ENCODE measurements at places on chromosomes 7 and 10.

GRCh38 chr10:112359606-112360307 lies 14.2 kb upstream of the ACSL5 start:
- DNase-seq = no peak

DNA sequence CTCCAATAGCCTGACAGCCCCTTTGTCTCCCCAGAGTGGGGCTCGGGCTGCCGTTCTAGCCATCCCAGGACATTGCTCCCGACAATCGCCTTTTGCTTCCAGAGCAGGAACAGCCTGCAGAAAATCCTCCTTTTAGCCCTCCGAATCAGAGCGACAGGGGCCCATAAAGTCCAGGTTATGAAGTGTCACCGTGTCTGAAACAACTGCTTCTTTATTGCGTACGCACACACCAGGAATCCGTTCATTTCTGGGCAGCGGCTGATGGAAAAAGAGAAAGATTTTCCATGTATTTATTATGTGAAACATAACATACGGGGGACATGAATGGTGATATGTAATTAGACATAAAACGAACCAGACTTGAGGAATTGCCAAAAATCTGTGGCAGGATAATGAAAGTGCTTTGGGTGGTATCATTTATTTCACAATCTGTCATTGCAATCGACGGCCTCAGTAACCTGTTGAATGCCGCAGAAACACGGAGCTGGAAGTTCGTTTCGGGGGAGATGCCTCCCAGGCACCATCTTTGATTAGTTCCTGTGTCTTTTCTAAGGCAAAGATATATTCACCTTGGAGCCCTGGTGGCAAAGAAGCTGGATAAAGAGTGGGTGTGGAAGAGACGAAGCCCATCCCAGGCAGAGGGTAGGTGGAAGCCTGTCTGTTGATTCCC lies 48.1 kb downstream of the FAM241B start:
- DNase-seq = no peak

GRCh38 chr10:128540128-128540762 lies 414.0 kb upstream of the MKI67 start:
- no peak for DNase-seq

GRCh38 chr10:47331491-47331890 lies 9.2 kb downstream of the GDF2 start:
- no peak for DNase-seq

- no peak for DNase-seq
These were observed 93.5 kb downstream of the WNT2 start for GRCh38 chr7:117229350-117229749.

DNA sequence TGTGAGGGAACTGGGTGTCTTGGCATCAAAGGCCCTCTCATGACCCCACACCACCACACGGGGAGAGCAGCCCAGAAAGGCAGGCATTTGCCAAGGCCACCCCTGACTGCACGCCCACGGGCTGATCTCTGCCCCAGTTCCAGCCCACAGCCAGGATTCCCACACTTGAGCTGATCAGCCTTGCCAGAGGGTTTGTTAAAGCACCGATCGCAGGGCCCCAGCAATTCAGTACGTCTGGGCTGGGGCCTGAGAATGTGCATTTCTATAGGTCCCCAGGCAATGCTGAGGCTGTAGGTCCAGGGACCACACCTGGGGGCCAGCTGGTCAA lies 103.9 kb downstream of the TNS3 start:
- DNase-seq = no peak

- DNase-seq = no peak
These were observed 143.8 kb downstream of the TES start for GRCh38 chr7:116354171-116354545.

DNA sequence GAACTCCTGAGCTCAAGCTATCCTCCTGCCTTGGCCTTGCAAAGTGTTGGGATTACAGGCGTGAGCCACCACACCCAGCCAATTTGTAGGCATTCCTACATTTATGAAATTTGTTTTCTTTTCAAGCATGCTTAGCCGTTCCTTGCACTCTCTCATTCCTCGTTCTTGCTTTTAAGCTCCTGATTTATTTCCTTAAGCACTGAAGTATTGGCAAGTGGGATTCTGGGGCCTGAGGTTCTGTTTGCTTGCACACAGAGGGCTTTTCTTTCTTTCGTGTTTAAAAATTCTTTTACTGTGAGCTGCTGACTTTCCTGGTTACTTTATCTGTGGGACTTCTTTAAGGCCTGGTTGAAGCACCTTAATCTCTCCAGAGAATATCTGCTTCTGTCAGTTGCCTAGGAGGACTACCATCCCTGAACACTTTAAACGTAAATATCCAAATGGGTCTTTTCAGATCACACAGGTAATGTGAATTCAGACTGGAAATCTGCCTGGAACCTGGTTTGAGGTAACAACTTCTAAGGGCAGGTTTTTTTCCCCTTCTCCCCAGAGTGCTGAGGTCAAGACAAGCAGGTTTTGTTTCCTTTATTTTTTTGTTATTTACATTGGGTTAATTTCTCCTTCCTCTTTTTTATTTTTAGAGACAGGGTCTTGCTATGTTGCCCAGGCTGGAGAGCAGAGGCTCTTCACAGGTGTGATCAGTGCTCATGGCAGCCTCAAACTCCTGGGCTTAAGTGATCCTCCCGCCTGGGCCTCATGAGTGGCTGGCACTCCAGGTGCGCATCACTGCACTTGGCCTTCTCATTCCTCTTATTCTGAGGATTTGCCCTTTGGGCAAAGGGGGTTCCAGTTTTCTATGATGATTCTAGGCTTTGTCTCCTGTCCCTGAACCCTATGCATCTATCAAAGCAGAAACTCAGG lies 102.9 kb downstream of the PFKFB3 start:
- no peak for DNase-seq

- DNase-seq = no peak
These were observed 131.9 kb downstream of the SRPK2 start for GRCh38 chr7:105256761-105257231.

DNA sequence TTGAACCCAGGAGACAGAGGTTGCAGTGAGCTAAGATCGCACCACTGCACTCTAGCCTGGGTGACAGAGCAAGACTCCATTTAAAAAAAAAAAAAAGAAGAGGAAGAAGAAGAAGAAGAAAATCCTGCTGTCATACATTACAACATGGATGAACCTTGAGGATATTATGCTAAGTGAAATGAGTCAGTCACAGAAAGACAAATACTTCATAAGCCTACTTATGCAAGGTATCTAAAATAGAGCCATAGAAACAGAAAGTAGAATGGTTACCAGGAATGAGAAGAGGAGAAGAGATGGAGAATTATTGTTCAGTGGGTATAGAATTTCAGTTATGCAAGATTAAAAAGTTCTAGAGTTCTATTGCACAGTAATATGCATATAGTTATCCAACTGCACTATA lies 466.5 kb downstream of the PLXNA4 start:
- no peak for DNase-seq

DNA sequence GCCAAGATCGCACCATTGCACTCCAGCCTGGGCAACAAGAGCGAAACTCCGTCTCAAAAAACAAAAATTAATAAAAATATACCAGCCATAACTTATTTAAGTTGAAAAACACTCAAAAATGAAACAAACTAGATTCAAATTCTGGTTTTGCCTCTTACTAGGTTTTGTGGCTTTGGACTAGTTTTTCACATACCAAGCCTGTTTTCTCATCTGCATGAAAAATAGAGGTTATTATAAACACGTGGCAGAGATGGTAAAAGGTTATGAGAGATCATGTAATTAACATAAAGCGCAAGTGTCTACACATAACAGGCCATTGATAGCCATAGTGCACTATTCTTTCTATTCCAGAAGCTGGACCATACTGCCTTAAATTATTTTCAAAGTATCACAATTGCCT lies 35.5 kb upstream of the CABCOCO1 start:
- no peak for DNase-seq

DNA sequence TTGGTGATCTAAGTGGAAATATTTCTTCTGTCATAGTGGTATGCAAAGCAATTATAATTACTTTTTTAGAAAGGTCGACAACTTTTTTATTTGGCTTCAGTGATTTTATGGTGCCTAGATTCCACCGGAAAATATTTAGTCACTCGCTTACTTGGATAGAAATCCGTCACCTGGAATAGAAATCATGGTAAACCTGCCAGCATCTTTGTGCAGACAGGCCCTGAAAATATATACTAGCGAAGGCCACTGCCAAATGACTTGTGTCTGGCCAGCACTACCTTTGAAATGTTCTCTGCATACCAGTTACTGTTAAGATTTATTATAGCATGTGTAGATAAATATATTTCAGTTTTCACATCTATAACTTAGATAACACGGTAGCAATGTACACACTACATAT lies 226.4 kb downstream of the AGMO start:
- DNase-seq = no peak

DNA sequence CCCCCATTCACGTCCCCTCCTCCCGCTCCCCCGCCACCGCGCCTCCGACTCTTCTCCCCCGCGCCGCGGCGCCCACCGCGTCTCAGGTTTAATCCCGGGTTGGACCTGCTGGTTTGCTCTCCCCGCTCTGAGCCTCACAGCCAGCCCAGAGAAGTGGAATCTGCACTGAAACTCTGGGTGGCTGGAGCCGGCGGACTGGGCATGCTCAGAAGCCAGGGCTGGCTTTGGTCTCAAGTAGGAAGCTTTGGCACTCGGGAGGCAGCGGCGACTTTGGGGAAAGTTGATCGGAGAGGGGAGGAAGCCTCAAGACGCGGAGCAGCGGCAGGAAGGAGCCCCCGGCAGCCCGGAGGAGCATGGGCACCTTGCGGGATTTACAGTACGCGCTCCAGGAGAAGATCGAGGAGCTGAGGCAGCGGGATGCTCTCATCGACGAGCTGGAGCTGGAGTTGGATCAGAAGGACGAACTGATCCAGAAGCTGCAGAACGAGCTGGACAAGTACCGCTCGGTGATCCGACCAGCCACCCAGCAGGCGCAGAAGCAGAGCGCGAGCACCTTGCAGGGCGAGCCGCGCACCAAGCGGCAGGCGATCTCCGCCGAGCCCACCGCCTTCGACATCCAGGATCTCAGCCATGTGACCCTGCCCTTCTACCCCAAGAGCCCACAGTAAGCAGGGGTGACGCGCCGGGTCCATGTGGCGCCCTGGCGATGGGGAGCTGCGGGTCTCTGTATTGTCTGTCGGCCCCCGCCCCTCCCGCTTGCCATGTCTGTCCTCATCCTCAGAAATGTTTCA lies at the start of gene PRKG1:
Gene PRKG1, plus strand, starts transcription at position 250 of the 791 bp plus-strand sequence.
- DNase-seq = no peak

GRCh38 chr7:30074422-30075030 lies 46.3 kb downstream of the PLEKHA8 start:
- DNase-seq = peak; percentile 57

- DNase-seq = no peak
These were observed 54.8 kb downstream of the AUTS2 start for GRCh38 chr7:69652947-69653701.

- DNase-seq = no peak
These were observed 18.3 kb upstream of the AQP1 start for GRCh38 chr7:30893357-30893756.

DNA sequence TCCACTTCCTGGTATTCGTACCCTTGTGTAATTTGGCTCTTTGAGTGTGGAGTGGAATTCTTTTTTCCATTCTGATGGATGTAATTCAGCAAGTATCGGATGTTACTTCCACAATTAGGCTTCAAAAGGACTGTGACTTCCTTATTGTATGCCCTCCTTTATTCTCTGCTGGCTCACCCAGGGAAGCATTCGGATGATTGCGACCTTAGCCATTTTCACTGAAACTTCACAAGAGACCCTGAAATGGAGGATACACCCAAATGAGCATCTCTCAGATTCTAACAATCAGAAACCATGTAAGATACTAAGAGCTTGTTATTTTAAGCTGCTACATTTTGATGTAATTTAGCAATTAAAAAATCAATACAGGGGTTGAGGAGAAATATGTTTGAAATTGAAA lies 493.1 kb downstream of the DNAJB9 start:
- no peak for DNase-seq

GRCh38 chr7:2715341-2716231 lies 27.6 kb downstream of the AMZ1 start:
- peak; percentile 14 for DNase-seq

DNA sequence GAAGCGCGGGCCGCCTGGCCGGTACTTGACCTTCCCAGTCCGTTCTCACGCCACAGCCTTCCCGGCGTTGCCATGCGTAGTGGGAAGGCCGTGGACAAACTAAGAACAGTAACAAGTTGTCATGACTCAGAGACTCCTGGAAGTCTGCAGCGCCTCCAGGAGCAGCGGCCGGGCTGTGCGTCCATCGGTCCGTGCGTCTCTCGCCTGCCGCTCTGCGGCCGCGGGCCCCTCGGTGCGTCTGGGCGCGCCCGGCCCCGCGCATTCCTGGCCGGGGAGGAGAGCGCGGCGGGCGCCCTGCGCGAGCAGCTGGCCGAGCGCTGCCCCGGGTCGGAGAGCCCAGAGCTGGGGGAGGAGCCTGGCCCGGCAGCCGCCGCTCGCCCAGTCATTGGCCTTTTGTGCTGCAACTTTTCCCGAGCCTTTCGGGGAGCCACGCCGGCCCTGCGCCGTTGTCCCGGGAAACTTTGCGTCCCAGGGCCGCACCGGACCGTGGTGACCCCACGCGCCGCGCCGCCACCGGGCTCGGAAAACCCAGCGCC lies 123.7 kb downstream of the TACC2 start:
- DNase-seq = peak; percentile 38

- DNase-seq = no peak
These were observed 142.0 kb upstream of the MALRD1 start for GRCh38 chr10:18906636-18907035.

DNA sequence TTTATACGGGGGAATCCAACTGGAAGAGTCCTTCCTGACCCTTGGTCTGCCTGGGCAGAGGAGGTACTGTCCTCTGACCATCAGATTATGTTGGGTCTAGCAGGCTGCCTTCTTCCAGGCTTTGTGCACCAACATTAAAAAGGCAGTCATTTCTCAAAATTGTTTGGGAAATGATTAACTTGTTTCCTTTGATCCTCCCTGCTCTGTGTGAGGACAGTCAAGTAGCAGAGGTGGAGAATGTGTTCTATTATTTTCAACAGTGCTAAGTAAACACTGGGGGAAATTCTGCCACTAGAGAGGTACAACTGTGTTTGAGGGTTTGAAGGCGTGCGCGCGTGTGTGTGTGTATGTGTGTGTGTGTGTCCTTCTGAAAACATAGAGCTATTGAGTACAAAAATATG lies 20.6 kb downstream of the ACSL5 start:
- peak; percentile 3 for DNase-seq

GRCh38 chr10:52056291-52056690 lies 257.8 kb upstream of the DKK1 start:
- no peak for DNase-seq

DNA sequence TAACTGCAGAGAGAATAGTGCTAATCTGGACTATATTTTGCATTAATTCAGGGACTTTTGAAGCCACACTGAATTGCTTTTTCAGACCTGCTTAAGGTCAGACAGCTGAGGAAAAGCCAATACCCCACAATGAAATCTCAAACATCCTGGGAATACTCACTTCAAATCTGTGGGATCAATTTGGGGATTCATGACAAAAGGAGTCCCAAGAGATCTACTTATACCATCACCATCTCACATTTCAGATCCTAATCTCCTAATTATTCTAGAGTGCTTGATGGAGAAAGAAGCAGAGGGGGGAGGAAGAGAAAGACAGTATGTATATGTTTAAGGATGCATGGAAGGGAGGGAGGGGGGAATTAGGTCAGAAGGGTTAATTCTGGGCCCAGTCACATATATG lies 202.2 kb downstream of the CACNA2D1 start:
- DNase-seq = no peak

Data from erythroblast (primary cell).